Adrenal gland (tissue), 19 donors: ENCODE measurements at places on chromosomes 2 and 18.
A peak's percentile ranks its signal among the peaks of the same experiment; 100 is the strongest.

- no peaks in the 10 kb centered on the region for H3K36me3 ChIP-seq
- no peaks in the 10 kb centered on the region for H3K4me1 ChIP-seq
- no peak for DNase-seq
- no peak overlapping the region for H3K4me3 ChIP-seq
Observed at GRCh38 chr2:214830794-214831346, 21.4 kb upstream of the BARD1 start.

GRCh38 chr2:211437396-211437795 is 881.0 kb downstream of the CPS1 start:
- no peaks in the 10 kb centered on the region for H3K36me3 ChIP-seq
- H3K27ac ChIP-seq: no peak overlapping the region
- no peak for DNase-seq
- no peak overlapping the region for H3K4me3 ChIP-seq
- H3K27me3 ChIP-seq: no peaks in the 10 kb centered on the region

DNA sequence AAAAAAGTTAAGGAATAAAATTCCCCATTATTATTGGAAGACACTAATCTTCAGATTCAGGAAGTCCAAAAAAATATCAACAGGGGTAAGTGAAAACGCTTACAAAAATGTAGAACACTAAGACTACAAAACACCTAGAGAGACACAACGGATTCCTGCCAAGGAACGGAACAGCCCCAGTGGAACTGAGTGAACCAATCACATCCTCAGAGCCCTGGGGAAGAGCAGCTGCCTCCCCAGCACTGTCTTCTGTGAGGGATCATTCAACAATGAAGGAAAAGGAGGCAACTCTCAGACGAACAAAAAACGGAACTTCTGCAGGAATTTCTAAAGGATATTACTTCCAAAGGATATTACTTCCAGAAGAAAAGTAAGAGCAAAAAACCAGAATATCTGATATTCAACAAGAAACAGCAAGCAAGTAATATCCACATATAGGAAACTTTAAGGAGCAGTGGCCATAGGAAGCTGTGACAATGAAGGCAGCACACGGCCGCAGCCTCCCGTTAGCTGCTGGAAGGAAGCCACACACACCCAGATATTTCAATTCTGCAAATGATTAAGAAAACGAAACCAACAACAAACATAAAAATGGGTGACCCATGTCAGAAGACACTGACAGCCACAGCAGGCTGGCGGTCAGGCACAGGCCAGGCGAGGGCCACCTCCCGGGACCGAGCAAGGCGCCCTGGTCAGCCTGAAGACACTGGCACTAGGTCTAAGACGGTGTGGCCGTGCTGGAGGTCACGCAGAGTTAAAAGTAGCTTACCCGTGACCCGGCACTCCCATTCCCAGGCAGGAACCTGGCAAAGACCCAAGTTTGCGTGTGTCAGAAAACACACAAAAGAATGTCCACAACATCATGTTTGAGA is 81.8 kb downstream of the HDAC4 start:
- H3K36me3 ChIP-seq: no peaks in the 10 kb centered on the region
- H3K4me1 ChIP-seq: peaks cover 51% of the 10 kb centered on the region
- no peaks in the 10 kb centered on the region for H3K27me3 ChIP-seq
- peak overlapping the region; percentile 95 for H3K27ac ChIP-seq
- no peak overlapping the region for H3K4me3 ChIP-seq

- peaks cover 3% of the 10 kb centered on the region for H3K36me3 ChIP-seq
- DNase-seq: no peak
- no peaks in the 10 kb centered on the region for H3K4me1 ChIP-seq
- peak overlapping the region; percentile 6 for H3K27ac ChIP-seq
- no peaks in the 10 kb centered on the region for H3K27me3 ChIP-seq
Observed at GRCh38 chr2:197576631-197577030, 60.8 kb downstream of the MOB4 start.

DNA sequence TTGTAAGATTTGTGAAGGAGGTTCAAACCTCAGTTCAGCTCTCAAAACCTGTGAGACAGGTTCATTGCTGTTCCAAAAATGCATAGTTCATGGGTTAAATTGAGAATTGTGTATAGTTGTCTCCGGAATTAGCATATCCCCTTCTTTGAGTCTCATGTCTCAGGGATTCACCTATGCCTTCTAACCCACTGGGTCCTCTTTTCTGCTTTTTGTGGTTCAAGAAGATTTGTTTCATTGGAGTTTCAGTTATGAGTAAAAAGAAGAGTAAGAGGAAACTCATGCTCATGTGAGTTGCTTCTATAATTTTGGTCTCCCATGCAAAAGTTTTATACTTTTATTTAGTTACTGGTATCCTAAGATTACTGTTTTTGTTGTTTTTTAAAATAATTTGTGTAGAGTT is 1219.8 kb upstream of the ZEB2 start:
- H3K4me3 ChIP-seq: no peak overlapping the region
- no peak overlapping the region for H3K27ac ChIP-seq
- H3K27me3 ChIP-seq: no peaks in the 10 kb centered on the region
- no peaks in the 10 kb centered on the region for H3K36me3 ChIP-seq
- no peak for DNase-seq

- H3K36me3 ChIP-seq: no peaks in the 10 kb centered on the region
- H3K27me3 ChIP-seq: no peaks in the 10 kb centered on the region
- no peak overlapping the region for H3K4me3 ChIP-seq
- H3K4me1 ChIP-seq: no peaks in the 10 kb centered on the region
- no peak for DNase-seq
Observed at GRCh38 chr18:70469916-70470315, 181.1 kb downstream of the SOCS6 start.

DNA sequence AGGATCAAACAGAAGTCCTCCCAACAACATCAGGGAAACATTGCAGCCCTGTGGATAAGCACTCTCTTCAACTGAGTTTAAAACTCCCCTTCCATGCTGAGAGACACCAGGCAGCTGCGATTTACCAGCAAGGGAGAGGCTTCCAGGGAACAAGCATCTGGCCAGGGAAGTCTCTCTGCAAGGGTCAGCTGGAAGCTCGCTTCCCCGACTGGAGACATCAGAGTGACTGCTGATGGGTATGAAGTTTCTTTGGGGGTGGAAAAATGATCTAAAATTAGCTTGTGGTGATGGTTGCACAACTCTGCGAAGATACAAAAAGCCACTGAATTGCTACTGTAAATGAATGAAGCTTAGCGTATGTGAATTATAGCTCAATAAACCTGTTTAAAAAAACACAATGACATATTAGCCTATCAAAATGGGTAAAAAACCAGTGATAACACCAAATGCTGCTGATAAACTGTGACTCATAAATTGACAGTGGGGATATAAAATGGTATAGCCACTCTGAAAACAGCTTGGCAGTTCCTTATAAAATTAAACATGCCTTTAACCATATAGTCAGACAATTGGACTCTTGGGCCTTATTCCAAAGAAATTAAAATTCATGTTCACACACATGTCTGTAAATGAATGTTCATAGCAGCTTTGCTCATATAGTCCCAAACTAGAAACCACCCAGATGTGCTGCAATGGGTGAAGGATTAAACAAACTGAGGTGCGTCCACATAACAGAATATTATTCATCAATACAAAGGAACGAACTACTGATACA is 1082.0 kb downstream of the SOCS6 start:
- no peak for DNase-seq
- no peaks in the 10 kb centered on the region for H3K27me3 ChIP-seq

DNA sequence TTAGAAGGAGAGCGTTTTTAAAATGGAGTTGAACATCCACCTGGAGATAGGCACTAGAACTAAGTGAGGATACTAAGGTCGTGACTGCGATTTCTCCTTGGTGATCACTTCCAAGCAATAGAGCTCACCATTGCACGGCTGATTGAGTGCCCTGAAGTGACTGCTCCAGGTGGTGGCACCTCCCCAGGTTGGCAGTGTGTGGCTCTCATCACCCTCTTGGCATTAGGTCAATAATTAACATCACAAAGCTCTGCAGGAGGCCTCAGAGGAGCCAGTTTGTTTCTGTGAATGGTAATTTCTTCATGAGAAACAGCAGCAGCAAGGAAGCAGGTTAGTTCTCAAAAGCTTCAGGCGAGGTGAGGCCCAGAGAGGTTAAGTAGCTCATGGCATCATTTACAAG is 259.6 kb downstream of the CLIP4 start:
- no peaks in the 10 kb centered on the region for H3K4me1 ChIP-seq
- H3K36me3 ChIP-seq: no peaks in the 10 kb centered on the region
- H3K4me3 ChIP-seq: no peak overlapping the region
